ENCODE measurements at places on chromosomes 1 and 21.

GRCh38 chr1:161766102-161766981 lies at the start of gene ATF6:
TSS of gene ATF6 (plus strand) at chr1:161766320. CDS start at chr1:161766361, 41 bp downstream.
- DNase-seq: peak; percentile 77
- peaks cover 2% of the 10 kb centered on the region for H3K36me3 ChIP-seq
- H3K4me3 ChIP-seq: peak within 1 kb of the TSS; percentile 97
- peaks cover 37% of the 10 kb centered on the region for H3K4me1 ChIP-seq
- no peaks in the 10 kb centered on the region for H3K27me3 ChIP-seq

- H3K27ac ChIP-seq: no peak overlapping the region
- no peaks in the 10 kb centered on the region for H3K36me3 ChIP-seq
- peaks cover 12% of the 10 kb centered on the region for H3K27me3 ChIP-seq
- H3K4me1 ChIP-seq: no peaks in the 10 kb centered on the region
- H3K4me3 ChIP-seq: no peak overlapping the region
These were observed 10.5 kb upstream of the LRRC8D start for GRCh38 chr1:89810302-89810701.

DNA sequence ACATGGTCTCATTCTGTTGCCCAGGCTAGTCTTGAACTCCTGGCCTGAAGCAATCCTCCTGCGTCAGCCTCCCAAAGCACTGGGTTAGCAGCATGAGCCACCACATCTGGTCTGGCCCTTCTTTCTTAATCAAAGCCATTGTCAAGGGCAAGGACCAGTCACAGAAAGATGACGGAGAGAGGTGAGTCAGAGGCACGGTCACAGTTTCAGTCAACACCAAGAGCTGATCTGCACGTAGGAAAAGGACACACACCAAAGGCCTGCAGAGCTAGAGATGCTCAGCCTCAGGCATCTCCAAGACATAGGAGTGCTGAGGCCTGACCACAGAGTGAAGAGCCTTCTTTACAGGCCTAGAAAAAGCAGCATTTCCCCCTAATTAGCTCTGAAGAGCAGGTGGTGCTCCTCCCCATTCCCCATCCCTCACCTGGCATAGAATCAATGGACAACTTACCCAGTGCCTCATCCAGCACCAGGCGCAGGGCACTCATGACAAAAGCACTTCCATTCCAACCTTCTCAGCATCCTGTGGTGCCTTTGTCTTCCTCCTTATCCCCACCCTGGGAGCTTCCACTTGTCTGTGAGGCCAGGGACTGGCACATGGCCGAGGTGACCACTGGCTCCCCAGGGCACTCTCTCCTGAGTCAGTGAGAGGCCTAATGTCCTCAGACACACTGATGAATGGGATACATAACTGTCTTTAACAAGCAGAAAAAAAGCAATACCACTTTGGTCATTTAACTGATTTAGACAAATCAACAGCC lies 139.8 kb downstream of the AJAP1 start:
- H3K4me1 ChIP-seq: no peaks in the 10 kb centered on the region
- H3K36me3 ChIP-seq: no peaks in the 10 kb centered on the region
- no peak overlapping the region for H3K27ac ChIP-seq

GRCh38 chr1:19458815-19459417 lies 26.4 kb downstream of the CAPZB start:
- H3K27ac ChIP-seq: peak overlapping the region; percentile 75
- peak overlapping the region; percentile 68 for H3K4me3 ChIP-seq
- no peak for DNase-seq
- no peaks in the 10 kb centered on the region for H3K27me3 ChIP-seq

DNA sequence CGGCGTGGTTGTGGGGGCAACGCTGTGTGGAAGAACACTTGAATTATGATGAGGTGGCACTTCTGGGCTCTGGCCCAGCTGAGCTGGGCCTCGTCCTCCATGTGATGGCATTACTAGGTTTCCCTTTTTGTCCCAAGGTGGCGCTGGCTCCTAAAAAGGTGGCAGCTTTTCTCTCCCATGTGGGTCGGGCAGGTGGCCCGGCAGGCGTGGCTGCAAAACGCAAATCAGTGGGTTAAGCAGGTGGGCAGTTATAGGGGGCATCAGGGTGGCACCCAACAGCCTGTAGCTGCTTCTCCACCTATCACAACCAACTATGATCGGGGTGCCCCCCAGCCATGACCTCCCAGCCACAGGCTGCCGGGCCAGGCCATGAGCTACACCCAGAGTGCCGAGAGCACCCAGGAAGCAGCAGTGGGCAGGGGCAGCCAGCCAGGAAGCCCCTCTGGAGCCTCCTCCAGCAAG lies 59.6 kb downstream of the KCNAB2 start:
- no peak overlapping the region for H3K4me3 ChIP-seq
- H3K27ac ChIP-seq: no peak overlapping the region
- no peaks in the 10 kb centered on the region for H3K36me3 ChIP-seq
- no peak for DNase-seq
- peaks cover 8% of the 10 kb centered on the region for H3K27me3 ChIP-seq

DNA sequence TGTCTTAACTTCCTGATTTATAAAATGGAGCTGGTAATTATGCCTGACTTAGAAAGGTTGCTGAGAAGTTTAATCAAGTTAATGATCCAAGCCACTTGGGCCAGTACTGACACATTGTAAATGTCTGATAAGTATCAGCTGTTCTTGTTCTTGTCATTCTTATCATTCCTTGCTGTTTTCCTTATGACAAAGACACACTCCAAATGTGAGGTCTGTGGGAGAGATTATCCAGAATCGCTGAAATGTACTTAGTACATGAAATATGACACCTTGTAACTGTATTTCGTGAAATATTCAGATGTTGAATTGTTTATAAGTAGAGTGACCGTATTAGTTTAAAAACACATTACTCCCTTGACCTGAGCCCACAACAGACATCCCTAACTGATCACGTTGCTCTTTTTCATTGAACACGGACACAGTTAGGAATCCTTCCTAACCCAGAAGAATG lies 6.1 kb downstream of the AADACL4 start:
- peaks cover 10% of the 10 kb centered on the region for H3K27me3 ChIP-seq
- H3K4me3 ChIP-seq: no peak overlapping the region
- no peak overlapping the region for H3K27ac ChIP-seq
- H3K4me1 ChIP-seq: no peaks in the 10 kb centered on the region
- no peak for DNase-seq

- peaks cover 9% of the 10 kb centered on the region for H3K36me3 ChIP-seq
- H3K4me3 ChIP-seq: no peak overlapping the region
- no peaks in the 10 kb centered on the region for H3K27me3 ChIP-seq
These were observed 39.5 kb upstream of the RGS1 start for GRCh38 chr1:192535916-192536664.

DNA sequence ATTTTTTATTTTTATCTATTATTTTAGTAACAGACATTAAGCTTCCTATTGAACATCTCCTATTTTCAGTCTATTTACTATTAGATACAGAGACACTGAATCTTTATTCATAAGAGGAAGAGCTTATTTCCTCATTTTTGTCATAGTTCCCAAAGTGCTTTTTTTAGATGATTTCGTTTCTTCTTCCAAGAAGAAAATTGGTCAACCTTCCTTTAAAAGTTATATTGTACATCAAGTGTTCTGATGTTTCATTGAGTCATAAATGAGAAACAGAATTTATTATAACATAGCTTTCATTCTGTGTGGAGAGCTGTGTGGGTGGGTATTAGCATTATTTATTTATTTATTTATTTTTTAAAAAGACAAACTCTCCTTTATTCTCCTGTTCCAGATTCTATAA lies 50.6 kb upstream of the BACH1 start:
- H3K27me3 ChIP-seq: peaks cover 47% of the 10 kb centered on the region
- no peaks in the 10 kb centered on the region for H3K36me3 ChIP-seq
- H3K4me1 ChIP-seq: peaks cover 9% of the 10 kb centered on the region
- H3K27ac ChIP-seq: no peak overlapping the region
- H3K4me3 ChIP-seq: no peak overlapping the region

GRCh38 chr1:9448132-9449109 lies 90.8 kb upstream of the SLC25A33 start:
- H3K4me3 ChIP-seq: no peak overlapping the region
- no peaks in the 10 kb centered on the region for H3K4me1 ChIP-seq
- H3K36me3 ChIP-seq: no peaks in the 10 kb centered on the region
- peaks cover 13% of the 10 kb centered on the region for H3K27me3 ChIP-seq

GRCh38 chr1:3653286-3653618 lies 936 bp downstream of the TP73 start:
- no peak for DNase-seq
- peaks cover 46% of the 10 kb centered on the region for H3K27me3 ChIP-seq
- peaks cover under 1% of the 10 kb centered on the region for H3K36me3 ChIP-seq
- peak overlapping the region; percentile 29 for H3K27ac ChIP-seq
- peaks cover 11% of the 10 kb centered on the region for H3K4me1 ChIP-seq

DNA sequence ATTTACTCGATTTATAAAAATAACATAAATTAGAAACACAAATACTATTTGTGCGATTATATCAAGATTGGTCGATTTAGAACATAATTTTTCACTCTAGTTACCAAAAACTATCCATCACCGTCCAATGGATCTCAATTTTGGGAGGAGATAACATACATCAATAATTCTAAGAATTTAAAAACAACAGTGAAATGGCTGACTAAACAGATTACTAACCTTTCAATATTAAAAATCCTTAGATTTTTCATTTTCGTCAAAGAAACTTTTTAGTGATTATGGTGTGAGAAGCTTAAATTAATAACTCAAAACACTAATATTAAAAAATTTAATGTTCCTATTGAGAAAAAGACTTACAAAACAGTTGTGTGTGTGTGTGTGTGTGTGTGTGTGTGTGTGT lies 75.1 kb upstream of the RBM34 start:
- H3K27me3 ChIP-seq: no peaks in the 10 kb centered on the region
- peaks cover 24% of the 10 kb centered on the region for H3K36me3 ChIP-seq
- no peak for DNase-seq
- peaks cover 19% of the 10 kb centered on the region for H3K4me1 ChIP-seq

- no peaks in the 10 kb centered on the region for H3K4me1 ChIP-seq
- no peak overlapping the region for H3K4me3 ChIP-seq
- H3K27ac ChIP-seq: no peak overlapping the region
- DNase-seq: no peak
- H3K36me3 ChIP-seq: peaks cover 14% of the 10 kb centered on the region
These were observed 199.6 kb downstream of the LTN1 start for GRCh38 chr21:28793043-28793442.

- DNase-seq: peak; percentile 40
- peaks cover 65% of the 10 kb centered on the region for H3K4me1 ChIP-seq
- H3K36me3 ChIP-seq: no peaks in the 10 kb centered on the region
These were observed 36.0 kb downstream of the NUAK2 start for GRCh38 chr1:205285381-205286101.

GRCh38 chr1:101119289-101119688 lies 93.7 kb upstream of the DPH5 start:
- H3K27me3 ChIP-seq: peaks cover 4% of the 10 kb centered on the region
- H3K4me3 ChIP-seq: no peak overlapping the region
- peaks cover 2% of the 10 kb centered on the region for H3K36me3 ChIP-seq
- peaks cover 34% of the 10 kb centered on the region for H3K4me1 ChIP-seq
